GOT3 (cell line): ENCODE measurements at places on chromosomes 5 and 9.

GRCh38 chr5:72109625-72110024 lies 2.4 kb downstream of the MAP1B start:
- no peak for DNase-seq

GRCh38 chr9:134722120-134722701 lies 80.6 kb downstream of the COL5A1 start:
- DNase-seq, result no peak

- no peak for DNase-seq
Measured at GRCh38 chr5:100726116-100726515, 177.0 kb downstream of the ST8SIA4 start.

- no peak for DNase-seq
Measured at GRCh38 chr5:1477341-1477740, 32.1 kb upstream of the SLC6A3 start.

GRCh38 chr9:136389396-136389795 lies 10.6 kb downstream of the SNAPC4 start:
- DNase-seq, result no peak
